ENCODE measurements at places on chromosomes 7 and 10. TPM values are rescaled to one million over a fixed set of nuclear protein-coding genes. Genes with fewer than 3 reads are reported as not detected.

Gene LIPF
- total RNA-seq: not detected

Gene GRK5
- total RNA-seq: 66.5 TPM

Gene SMKR1
- total RNA-seq: not detected

Gene PNPLA8
- total RNA-seq: 34.2 TPM

Gene DDX21
- total RNA-seq: 68.3 TPM

Gene BLNK
- total RNA-seq: not detected

Gene SPDYE16
- 0.06 TPM for total RNA-seq

Gene PHKG1
- 9.4 TPM for total RNA-seq

Gene TWIST1
- total RNA-seq: 31.2 TPM

Gene IMMP2L
- 9.3 TPM for total RNA-seq

Gene GPAM
- total RNA-seq: 8.1 TPM

Gene HMX3
- total RNA-seq: not detected

Gene GPR26
- not detected for total RNA-seq

Gene AVPI1
- 19.2 TPM for total RNA-seq

Gene CYCS
- total RNA-seq: 37.5 TPM

Gene TMEM254
- total RNA-seq: 5.8 TPM

Gene HYAL4
- total RNA-seq: not detected

Gene ATP5F1C
- 269 TPM for total RNA-seq

Gene CDK14
- 35.1 TPM for total RNA-seq

Gene ANKRD7
- 0.26 TPM for total RNA-seq

Gene NXPH1
- total RNA-seq: not detected

Gene CLRN3
- total RNA-seq: not detected

Measured in aortic smooth muscle cell (primary cell).